ENCODE measurements at places on chromosomes 6 and 20.

- DNase-seq, result no peak
Observed at GRCh38 chr20:2741881-2742280, 49.3 kb downstream of the EBF4 start.

- DNase-seq, result no peak
Observed at GRCh38 chr6:108027594-108027993, 46.9 kb downstream of the OSTM1 start.

GRCh38 chr20:40997116-40997515, 31.5 kb upstream of the TOP1 start:
- DNase-seq, result no peak

DNA sequence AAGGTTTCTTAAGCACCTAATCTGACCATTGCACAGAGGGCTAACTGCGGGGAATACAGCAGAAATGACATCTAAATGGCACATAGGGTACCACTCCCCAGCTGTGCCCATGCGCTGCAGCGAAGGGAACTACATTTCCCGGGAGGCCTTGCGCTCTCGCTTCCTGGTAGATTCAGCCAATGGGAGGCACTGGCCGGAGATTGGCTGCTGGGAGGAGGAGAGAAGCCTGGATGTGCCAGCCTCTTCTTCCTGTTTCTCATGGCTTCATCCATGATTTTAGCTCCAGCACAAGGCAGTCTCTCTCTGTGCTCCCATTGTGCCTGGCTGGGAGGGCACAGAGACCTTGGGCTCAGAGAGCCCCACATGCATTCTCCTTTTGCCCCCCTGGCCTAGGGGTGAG, 101.7 kb upstream of the FOXA2 start:
- no peak for DNase-seq

GRCh38 chr6:18352842-18353241, 34.3 kb upstream of the RNF144B start:
- no peak for DNase-seq

DNA sequence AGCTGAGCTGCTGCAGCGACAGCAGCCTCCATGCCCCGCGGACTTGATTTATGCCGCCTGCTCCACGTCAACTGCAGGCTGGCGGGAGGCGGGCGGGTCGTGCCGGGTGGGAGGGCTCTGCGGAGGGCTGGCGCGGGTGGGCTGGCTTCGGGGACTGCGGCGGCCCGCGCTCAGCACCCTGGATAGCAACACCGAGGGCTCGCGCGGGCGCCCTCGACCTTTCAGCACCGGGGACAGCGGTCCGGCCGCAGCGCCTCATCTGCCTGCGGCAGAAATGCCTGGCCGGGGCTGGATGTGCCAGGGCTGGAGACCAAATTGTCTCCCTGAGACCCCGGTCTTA, 792 bp downstream of the SNAP25 start:
- DNase-seq, result peak; percentile 27

GRCh38 chr20:8858181-8858787, 210.6 kb upstream of the PLCB4 start:
- DNase-seq, result no peak

GRCh38 chr20:38680500-38681306, 43.6 kb upstream of the SLC32A1 start:
- DNase-seq, result no peak

All from stimulated activated CD8-positive, alpha-beta memory T cell treated with anti-CD3 and anti-CD28 coated beads, Interleukin-7, amount 100 ng/mL, for 1 hour (primary cell).